Karpas-422 (cell line): ENCODE measurements at places on chromosomes 2 and 18.

DNA sequence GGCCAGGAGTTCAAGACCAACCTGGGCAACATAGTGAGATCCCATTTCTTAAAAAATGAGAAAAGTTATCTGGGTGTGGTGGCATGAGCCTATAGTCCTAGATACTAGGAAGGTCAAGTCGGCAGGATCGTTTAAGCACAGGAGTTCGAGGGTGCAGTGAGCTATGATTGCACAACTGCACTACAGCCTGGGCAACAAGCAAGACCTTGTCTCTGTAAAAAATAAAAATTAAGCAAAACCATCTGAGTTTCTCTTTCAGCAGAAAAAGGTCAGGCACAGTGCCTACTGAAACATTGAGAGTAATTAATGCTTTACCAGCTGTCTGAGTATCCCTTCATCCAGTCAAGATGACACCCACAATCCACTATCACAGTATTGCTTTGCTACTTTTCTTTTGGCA is 258.3 kb downstream of the MBD5 start:
- DNase-seq, result no peak

- DNase-seq, result no peak
Observed at GRCh38 chr2:38690499-38691420, 24.8 kb downstream of the GALM start.

DNA sequence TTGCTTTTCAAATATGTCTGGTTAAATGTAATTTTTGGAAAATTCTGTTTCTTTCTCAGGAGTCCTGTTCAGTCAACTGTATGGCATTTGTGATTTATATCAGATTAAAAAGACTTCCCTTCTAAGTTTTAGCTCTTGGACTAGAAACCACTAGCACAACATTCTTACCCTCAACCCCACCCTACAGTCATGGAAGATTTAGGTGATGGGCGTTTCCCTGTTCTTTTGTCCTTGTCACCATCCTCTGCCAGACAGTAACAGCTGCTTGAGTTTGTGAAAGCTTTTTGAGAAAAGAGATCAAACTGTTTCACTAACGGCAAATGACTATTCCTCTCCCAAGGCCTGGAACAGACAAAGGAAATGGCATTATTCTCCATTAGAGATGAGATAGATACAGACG is 31.8 kb downstream of the SERPINB5 start:
- DNase-seq, result no peak

DNA sequence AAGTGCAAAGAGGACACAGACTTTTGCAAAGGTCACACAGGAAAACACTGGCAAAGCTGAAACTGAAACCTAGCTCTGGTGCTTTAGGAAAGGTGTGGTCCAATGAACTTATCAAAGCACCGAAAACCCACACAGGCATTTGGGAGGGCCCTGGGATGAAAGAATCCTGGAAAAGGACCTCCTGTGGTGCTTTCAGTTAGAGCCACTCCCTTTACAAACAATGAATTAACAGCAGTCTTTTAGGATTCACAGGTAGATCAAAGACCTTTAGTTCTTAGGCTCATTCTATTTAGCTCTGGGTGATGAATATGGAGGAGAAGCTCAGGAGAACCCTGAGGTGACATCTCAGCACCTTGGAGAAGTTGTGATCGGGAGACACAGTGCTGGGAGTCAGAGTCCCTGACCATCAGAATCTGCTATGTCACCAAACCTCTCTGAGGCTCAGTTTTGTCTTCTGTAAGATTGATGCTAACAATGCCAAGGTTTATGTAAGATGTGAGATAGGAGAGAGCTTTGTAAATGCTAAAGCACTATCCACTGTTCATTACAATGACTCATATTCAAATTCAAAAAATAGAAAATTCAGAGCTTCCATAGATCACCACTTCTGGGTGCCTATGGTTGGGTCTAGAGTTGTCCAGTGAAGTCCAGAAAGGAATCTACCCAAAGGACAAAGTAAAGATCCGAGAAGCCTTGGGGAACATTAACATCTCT is 39.3 kb downstream of the VSNL1 start:
- no peak for DNase-seq

- DNase-seq, result no peak
Observed at GRCh38 chr18:26119246-26119645, 14.4 kb upstream of the PSMA8 start.

DNA sequence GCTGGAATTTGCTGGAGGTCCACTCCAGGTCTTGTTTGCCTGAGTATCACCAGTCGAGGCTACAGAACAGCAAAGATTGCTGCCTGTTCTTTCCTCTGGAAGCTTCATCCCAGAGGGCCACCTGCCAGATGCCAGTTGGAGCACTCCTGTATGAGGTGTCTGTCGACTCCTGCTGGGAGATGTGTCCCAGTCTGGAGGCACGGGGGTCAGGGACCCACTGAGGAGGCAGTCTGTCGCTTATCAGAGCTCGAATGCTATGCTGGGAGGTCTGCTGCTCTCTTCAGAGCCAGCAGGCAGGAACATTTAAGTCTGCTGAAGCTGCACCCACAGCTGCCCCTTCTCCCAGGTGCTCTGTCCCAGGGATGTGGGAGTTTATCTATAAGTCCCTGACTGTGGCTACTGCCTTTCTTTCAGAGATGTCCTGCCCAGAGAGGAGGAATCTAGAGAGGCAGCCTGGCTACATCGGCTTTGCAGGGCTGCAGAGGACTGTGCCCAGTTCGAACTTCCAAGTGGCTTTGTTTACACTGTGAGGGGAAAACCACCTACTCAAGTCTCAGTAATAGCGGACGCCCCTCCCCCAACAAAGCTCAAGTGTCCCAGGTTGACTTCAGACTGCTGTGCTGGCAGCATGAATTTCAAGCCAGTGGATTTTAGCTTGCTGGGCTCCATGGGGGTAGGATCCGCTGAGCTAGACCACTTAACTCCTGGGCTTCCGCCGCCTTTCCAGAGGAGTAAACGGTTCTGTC is 301.1 kb downstream of the ERBB4 start:
- no peak for DNase-seq

GRCh38 chr2:3073704-3074103 is 303.9 kb downstream of the EIPR1 start:
- DNase-seq, result no peak

GRCh38 chr2:201842131-201842860 is 36.0 kb downstream of the CDK15 start:
- no peak for DNase-seq

DNA sequence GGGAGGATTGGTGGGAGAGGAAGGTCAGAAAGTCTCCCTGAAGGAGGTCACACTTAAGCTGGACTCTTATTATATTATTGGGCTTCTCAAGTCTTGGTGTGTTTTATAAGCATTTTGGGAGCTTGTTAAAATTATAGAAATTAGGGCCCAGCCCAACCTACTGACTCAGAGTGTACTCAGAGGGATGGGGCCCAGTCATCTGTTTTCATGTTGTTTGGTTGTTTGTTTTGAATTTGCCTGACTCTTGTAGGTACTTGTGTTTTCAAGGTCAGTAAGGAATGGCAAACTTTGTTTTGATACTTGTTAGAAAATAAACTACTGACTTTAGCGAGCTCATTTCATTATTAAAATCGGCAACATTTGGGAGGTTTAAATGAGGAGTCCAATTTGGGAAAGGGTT is 152.0 kb downstream of the INSIG2 start:
- no peak for DNase-seq

- DNase-seq, result peak; percentile 43
Observed at GRCh38 chr2:157178874-157179273, 78.6 kb upstream of the GALNT5 start.

- no peak for DNase-seq
Observed at GRCh38 chr2:233221378-233222063, 30.0 kb upstream of the ATG16L1 start.

DNA sequence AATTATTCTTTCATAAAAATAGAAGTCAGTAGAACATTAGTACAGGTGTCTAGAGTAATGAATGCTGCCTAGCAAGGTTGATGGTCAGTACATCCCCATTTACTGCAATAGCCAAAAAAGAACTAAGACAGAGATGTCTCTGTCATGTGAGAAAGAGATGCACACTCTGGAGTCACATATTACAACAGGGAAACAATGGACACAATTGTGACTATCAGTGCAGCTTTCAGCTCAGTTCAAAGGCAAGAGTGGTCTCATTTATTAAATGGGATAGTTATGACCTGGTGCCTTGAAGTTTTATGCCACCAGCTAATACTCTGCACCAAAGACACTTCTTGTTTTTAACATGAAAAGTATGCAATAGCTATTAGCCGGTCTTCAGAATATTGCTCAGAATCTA is 194.9 kb upstream of the CHAC2 start:
- DNase-seq, result no peak

DNA sequence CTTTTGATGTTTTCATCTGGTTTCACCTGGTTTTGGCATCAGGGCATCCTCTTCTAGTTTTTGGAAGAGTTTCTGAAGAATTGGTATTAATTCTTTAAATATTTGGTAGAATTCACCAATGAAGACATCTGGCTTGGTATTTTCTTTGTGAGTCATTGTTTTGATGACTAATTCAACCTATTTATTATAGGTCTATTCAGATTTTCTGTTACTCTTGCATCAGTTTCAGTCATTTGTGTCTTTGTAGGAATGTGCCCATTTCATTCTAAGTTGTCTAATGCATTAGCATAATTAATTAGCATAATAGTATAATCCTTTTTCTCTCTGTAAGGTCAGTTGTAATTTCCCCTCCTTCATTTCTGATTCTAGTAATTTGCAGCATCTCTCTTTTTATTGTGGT is 8.0 kb downstream of the GNLY start:
- DNase-seq, result no peak

GRCh38 chr2:224847961-224848850 is 132.0 kb upstream of the CCDC195 start:
- DNase-seq, result no peak

- no peak for DNase-seq
Observed at GRCh38 chr2:58479535-58480140, 238.5 kb upstream of the FANCL start.

GRCh38 chr2:167471332-167471731 is 583.1 kb downstream of the XIRP2 start:
- no peak for DNase-seq

- DNase-seq, result no peak
Observed at GRCh38 chr2:148582679-148583511, 61.7 kb upstream of the EPC2 start.

GRCh38 chr2:61855318-61855613 is 1.4 kb upstream of the FAM161A start:
- DNase-seq, result no peak

DNA sequence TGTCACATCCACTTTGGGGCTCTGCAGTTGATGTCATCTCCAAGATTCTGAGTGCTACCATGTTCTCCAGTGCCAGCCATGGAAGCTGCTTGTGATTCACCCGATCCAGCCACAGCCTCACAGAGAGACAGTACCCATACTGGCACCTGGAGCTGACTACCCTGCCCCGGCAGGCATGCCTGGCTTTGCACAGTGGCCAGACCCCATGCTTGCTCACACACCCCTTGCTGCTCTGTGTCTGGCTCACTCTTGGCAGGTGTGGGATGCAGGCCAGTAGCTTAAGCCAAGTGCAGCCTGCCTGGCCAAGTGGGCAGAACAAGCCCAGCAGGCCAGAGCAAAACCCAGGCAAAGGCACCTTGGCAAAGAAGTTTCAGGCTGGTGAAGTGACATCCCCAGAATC is 828.4 kb upstream of the VRK2 start:
- no peak for DNase-seq

DNA sequence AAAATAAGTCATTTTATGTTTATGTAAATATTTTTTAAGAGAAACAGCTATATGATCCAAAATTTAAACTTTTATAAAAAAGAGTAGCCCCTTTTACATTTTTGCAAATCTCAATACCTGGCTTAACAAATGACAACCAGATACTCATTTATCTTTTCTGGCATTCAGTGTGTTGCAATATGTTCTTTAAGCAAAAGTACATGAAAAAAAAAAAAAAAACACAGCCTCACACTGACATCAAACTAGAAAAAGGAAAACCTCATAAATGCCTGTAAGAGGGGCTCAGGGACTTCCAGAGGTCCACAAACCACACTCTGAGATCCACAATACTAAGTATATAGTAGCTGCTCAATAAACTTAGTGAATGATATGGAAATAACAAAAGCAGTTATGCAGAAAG is 21.9 kb downstream of the PPP4R3B start:
- DNase-seq, result no peak

DNA sequence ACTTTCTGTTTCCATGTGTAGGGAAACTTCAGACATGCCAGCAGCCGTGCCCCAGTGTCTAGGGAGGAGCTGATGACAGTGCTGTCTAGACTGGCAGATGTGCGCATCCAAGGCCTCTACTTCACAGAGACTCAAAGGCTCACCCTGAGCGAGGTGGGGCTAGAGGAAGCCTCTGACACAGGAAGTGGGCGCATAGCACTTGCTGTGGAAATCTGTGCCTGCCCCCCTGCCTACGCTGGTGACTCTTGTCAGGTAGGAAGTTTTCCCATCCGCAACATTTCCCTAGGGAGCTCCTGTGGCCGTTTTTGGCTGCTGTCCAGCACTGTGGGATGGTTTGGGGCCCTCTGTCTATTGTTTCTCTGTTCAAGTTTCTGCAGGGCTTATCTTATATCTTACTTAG is 143.1 kb upstream of the TTC39C start:
- no peak for DNase-seq

DNA sequence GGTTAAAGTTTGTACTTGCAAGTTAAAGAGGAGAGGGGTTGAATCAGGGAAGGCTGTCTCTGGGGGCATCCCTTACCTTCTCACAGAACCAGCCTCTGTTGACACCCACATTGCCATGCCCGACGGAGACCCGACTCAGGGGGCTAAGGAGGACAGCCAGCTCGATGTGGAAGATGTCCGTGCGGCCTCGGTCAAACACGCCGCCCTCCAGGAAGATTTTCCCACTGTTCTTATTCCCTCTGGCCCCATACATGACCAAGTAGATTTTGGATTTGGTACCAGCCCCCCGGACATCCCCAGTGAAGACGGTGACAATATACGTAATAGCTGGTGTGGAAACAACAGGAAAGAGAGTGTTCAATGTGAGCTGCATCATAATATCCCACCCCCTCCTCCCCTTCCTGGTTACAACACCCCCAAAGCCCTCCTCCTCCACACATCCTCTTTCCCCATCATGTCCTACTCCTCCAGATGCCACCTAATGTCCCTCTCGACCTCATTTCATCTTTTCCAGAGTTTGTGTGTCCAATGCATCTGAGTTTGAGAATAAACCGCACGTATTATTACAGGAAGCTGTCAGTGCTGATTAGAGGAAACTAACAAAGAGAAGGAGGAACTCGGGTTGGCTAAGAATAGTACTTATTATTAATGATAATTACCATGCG is 55.7 kb downstream of the LOXHD1 start:
- DNase-seq, result no peak

GRCh38 chr18:23927821-23928746 is 86.5 kb upstream of the TTC39C start:
- no peak for DNase-seq

- DNase-seq, result no peak
Observed at GRCh38 chr18:32252141-32252860, 62.5 kb downstream of the MEP1B start.

- DNase-seq, result no peak
Observed at GRCh38 chr2:138867341-138867740, 87.2 kb upstream of the NXPH2 start.

- DNase-seq, result no peak
Observed at GRCh38 chr2:38720613-38721241, 30.4 kb downstream of the SRSF7 start.

DNA sequence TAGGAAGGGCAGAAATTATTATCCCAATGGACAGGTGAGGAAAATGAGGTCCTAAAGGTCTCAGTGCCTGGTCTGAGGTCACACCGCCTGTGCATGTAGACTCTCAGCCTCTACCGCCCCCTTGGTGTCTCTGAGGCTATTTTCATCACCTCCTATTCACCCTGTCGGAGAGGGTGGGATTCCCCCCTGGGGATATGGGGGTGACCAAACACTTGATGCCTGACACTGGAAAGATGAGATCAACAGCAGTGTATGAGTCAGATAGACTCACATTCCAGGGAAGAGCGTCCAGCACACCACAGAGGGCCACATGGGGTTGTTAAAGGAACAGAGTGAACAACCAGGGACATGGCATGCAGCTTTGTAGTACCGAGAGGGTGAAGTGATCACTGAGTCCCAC is 199.7 kb downstream of the SMAD2 start:
- DNase-seq, result no peak
